NT2/D1 (cell line): ENCODE measurements at places on chromosomes 16 and 17.

DNA sequence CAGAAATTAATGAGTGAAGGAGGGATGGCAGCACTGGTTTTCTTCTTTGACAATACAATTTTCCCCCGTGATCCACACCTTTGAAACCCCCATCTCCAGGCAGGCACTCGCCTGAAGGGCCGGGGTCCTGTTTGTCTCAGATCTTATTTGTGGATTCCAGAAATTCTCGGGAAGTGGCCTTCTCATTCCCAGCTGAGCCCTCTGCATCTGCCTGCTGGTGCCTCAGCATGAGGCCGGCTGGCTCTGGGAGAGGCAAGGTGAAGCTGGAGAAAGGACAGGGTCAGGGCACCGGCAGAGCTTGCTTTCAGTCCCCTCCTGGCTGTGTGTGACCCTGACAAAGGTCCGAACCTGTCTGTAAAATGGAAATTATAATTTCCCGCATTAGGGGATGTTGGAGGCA is 35.8 kb upstream of the C1QL1 start:
- DNase-seq = no peak

DNA sequence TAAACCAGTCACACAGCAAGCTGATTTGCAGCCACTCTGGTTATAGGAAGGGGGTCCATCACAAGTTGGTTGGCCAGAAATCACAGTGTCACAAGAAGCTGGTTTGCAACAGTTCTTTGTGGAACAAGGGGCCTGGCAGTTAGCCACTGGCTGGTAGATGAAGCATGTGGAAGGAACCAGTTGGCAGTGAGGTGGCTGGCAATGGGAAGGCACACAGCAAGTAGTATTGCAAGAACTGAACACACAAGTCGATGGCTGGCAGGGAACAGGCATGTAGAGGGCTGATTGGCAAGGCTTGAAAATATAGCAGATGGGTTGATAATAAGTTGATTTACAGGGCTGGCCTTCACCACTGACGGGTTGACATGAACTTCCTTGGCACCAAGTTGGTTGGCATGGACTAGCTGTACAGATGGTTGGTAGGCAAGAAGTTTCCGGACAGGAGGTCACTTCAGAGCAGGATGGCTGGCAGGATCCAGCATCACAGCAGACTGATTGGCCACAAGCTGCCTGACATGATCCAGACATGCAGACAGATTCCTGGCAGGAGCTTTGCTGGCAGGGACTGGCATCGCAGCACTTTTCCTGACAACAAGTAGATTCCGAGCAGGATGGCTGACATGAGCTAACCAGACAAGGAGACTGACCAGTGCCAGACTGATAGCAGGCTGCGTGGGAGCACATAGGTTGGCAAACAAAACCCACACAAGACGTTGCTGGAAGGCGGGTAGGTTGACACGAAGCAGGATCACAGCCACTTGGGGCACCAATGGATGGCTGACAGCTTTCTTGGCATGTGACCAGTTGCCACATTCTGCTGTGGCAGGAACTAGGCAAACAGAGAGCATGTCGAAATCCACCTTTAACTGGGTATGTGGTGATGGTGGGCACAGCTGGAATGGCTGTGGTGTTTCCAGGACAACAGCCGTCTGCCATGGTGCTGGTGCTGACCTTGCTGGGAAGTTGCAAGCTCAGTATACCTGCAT is at the start of gene KRTAP29-1:
Gene KRTAP29-1, minus strand, starts transcription at position 936 of the 986 bp plus-strand sequence. Its CDS starts 0 bp downstream, at position 936.
- no peak for DNase-seq

- no peak for DNase-seq
Measured at GRCh38 chr17:82320956-82321927, 3.8 kb upstream of the CD7 start.

DNA sequence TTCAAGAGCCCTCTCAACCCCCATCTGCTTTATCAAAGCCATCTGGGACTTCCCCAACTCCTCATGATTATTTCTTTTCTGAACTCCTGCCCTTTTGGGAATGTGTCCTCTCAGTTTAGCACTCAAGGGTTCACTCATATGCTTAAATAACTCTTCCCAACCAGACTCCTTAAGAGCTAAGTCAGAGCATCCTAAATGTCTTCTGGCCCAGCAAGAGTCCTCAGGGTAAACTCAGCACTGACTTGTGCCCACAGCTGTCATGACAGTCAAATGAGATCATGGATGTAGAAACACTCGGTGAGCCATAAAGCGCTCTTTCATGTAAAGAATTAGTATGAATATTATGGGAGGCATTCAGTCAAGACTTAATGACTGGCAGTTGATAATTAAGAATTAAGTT is 85.9 kb downstream of the TEX14 start:
- no peak for DNase-seq

DNA sequence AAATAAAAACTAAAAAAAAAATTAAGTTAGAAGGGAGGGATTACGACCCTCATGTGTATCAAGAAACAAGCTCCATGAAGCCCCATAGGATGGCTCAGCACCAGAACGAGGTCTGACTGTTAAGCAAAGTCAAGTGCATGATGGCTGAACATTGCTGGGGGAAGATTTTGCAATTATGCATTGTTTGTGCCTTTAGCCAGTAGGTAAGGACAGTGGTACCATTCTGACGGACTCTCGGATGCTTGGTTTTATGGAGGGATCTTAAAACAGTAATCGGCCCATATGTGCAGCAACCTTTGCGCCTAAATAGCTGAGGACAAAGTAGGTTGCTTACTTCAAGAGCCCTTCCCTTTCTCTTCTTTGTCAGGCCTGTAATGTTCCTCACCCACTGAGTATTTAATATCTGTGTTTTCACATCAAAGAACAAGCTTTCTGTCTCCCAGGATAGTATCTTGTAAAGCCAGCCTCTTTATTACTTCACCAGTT is 186.0 kb downstream of the WWOX start:
- DNase-seq = no peak

GRCh38 chr16:21179126-21179982 is 20.9 kb downstream of the LDAF1 start:
- no peak for DNase-seq

- no peak for DNase-seq
Measured at GRCh38 chr17:80122026-80122575, 20.7 kb downstream of the GAA start.

- peak; percentile 20 for DNase-seq
Measured at GRCh38 chr17:72338847-72339790, 218.3 kb downstream of the SOX9 start.

- DNase-seq = no peak
Measured at GRCh38 chr16:78025631-78026030, 3.3 kb downstream of the CLEC3A start.

GRCh38 chr16:79800016-79800608 is 199.6 kb upstream of the MAF start:
- DNase-seq = no peak

GRCh38 chr16:29989111-29989858 is 6.1 kb downstream of the HIRIP3 start:
- DNase-seq = no peak

DNA sequence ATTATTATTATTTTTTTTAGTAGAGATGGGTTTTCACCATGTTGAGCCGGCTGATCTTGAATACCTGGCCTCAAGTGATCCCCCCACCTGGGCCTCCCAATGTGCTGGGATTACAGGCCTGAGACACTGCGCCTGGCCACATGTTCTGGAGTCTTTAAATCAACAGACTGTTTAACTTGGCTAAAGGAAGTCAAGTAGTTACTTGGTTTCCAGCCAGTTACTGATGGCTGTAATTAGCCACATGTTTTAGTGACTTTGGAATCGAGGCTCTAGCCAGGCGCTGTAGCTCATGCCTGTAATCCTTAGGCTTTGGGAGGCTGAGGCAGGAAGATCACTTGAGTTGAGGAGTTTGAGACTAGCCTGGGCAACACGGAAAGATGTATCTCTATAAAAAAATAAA is 699.2 kb upstream of the RBFOX1 start:
- no peak for DNase-seq

GRCh38 chr16:67886387-67886786 is 1.7 kb downstream of the NRN1L start:
- no peak for DNase-seq
